ENCODE measurements at places on chromosomes 2 and 18. TPM values are rescaled to one million over a fixed set of nuclear protein-coding genes. Genes with fewer than 3 reads are reported as not detected.

The PLGLB1 gene
- total RNA-seq: not detected

The PHOSPHO2 gene
- 1.9 TPM for total RNA-seq

DNA sequence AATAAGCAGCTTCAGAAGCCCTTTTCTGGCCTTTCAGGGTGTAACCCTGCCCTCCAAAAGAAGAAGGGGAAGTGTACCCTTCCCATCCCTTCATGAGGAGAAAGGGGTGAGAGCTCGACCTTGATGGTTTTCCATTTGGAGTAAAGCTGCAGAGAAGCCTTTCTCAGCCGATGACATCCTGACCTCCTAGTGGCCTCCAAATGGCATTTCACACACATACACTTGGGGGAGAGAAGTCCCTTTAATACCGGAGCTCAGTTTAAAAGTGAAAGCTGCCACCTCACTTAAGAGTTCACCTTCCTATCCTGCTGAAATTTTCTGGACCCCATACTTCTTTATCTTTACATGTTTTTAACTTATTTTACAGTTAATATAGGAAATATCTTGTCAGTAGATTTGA lies 716.7 kb downstream of the DCDC2C start:
- H3K27me3 ChIP-seq: no peaks in the 10 kb centered on the region
- no peak overlapping the region for H3K4me3 ChIP-seq
- no peak overlapping the region for H3K27ac ChIP-seq

DNA sequence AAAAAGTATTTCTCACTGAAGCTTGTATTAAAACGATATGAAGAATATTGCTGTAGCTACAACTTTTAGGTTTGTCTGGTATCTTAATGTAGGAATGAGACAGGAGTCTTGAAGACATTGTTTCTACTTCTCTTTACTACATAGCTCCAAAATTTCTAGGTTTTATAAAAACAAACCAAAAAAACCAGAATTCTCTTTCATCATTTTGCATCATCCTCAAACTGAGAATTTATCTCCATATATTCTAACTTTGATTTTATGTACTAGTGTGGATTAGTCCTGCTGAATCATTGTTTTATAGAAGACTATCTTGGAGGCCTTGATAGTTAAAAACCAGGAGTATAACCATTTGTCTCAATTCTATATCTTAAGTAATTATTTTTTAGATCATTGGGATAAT lies 100.2 kb downstream of the ICA1L start:
- DNase-seq: no peak
- H3K27me3 ChIP-seq: no peaks in the 10 kb centered on the region
- no peaks in the 10 kb centered on the region for H3K4me1 ChIP-seq
- no peaks in the 10 kb centered on the region for H3K36me3 ChIP-seq

DNA sequence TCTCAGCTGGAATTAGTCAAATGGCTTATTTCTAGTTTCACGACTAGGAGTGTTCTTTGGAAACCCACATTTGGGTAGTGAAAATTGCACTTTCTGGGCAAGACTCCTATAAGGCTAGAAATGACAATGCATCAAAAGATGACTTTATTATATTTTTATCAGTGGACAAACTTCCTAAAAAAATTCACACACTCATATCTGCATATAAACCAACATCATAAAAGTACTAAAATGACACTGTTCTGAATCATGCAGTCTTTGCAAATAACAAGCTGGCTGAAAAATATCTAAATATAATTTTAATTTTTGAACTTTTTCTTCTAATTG lies 17.6 kb downstream of the MXD1 start:
- no peak overlapping the region for H3K27ac ChIP-seq
- H3K4me1 ChIP-seq: peaks cover 24% of the 10 kb centered on the region
- H3K27me3 ChIP-seq: no peaks in the 10 kb centered on the region
- no peak overlapping the region for H3K4me3 ChIP-seq
- peaks cover 16% of the 10 kb centered on the region for H3K36me3 ChIP-seq
- no peak for DNase-seq

GRCh38 chr2:33680644-33681363 lies 81.7 kb upstream of the FAM98A start:
- H3K4me3 ChIP-seq: no peak overlapping the region
- DNase-seq: no peak
- H3K4me1 ChIP-seq: no peaks in the 10 kb centered on the region
- H3K27ac ChIP-seq: no peak overlapping the region
- no peaks in the 10 kb centered on the region for H3K27me3 ChIP-seq

DNA sequence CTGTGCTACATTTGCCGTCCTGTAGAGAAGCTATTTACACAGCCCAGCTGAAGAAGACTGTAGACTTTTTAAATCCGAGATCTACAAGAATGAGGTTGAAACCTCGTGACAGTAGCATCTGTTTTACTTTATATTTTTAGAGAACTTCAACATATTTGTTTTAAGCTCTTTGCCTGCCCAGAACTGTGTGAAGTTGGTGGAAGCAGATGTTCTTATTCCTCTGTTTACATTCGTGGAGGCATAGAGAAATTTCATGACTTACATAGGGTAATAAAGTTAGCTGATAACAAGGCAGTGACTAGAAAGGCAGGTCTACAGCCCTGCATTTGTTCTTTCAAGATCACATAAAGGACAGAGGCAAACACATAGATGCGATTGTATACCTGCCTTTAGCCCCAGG lies 47.0 kb upstream of the MAP3K20 start:
- peaks cover 27% of the 10 kb centered on the region for H3K4me1 ChIP-seq
- H3K27me3 ChIP-seq: no peaks in the 10 kb centered on the region
- peak overlapping the region; percentile 30 for H3K27ac ChIP-seq
- peak; percentile 32 for DNase-seq

DNA sequence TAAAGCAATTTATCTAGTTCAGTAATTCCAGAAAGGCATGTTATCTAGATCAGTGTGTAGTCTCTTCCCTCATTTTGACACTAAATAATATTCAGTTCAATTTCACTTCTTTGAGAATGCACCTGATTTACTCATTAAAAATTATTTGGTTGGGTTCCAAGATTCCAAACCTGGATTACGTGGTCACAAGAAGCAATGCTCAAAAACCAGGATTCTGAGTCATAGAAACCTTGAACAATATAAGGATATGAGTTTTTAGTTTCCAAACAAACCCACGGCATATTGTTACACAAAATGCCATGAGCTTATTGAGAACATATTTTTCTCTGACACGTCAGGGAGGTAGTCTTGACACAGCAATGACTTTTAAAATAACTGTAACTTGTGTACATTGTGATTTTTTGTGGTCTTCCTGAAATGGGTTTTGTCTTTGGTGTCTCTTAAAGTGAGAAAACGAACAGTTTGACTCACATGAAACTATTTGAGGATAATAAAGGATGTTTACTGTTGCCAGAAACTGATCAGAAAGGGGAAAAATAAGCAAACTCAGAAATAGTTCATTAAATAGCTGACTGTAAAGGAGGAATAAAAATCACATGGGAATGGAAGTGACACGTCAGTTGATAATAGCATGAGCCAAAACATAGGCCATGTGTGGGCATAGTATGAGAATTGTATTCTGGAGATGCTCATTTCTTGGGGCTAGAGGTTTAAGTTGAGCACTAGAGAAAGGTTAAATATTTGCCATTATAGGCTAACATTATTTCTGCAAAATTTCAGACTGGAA lies 617.7 kb upstream of the CDH2 start:
- H3K4me3 ChIP-seq: no peak overlapping the region
- DNase-seq: no peak
- H3K4me1 ChIP-seq: peaks cover 11% of the 10 kb centered on the region
